ENCODE measurements at places on chromosomes 2 and 18. TPM values are rescaled to one million over a fixed set of nuclear protein-coding genes. Genes with fewer than 3 reads are reported as not detected.
A peak's percentile ranks its signal among the peaks of the same experiment; 100 is the strongest.

Gene MOCOS
- 0.27 TPM for total RNA-seq

Gene CNDP1
- total RNA-seq, result not detected

DNA sequence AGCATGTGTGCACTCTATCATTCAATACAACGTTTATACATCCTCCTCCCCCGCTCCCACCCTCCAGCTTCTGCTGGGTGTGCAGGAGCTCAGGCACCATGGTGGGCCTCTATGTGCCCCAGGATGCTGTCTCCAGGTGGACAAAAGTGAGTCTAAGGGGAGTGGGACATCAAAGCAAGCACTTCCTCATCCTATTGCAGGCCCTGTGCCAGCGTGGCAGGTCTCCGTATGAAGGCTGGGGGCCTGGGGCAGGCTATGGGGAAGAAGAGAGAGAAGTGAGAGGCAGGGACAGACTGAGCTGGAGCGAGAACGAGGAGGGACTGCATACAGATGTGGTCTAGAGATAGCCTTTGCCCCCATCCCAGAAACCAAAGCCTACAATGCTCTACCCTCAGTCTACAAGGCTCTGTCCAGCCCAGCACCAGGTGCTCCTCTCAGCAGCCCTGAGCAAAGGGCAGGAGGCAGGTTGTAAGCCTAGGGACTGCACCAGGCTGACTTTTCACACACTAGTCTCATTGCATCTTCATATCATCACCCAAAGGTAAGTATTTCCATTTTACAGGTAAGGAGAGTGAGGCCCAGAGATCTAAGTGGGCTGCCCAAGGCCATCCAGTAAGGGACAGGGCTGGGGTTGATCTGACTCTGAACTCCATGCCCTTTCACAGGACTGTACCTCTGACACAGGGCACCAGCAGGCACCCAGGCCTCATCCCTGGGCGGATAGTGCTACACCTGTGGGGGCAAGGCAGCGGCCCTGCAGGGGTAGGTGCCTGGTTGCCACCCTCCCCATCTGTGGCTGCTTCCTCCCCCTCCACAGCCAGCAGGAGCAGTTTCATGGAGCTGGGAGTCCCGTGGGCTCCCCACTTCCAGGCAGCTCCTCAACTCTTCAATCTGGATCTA lies 14.0 kb upstream of the ARID5A start:
- DNase-seq, result peak; percentile 21

DNA sequence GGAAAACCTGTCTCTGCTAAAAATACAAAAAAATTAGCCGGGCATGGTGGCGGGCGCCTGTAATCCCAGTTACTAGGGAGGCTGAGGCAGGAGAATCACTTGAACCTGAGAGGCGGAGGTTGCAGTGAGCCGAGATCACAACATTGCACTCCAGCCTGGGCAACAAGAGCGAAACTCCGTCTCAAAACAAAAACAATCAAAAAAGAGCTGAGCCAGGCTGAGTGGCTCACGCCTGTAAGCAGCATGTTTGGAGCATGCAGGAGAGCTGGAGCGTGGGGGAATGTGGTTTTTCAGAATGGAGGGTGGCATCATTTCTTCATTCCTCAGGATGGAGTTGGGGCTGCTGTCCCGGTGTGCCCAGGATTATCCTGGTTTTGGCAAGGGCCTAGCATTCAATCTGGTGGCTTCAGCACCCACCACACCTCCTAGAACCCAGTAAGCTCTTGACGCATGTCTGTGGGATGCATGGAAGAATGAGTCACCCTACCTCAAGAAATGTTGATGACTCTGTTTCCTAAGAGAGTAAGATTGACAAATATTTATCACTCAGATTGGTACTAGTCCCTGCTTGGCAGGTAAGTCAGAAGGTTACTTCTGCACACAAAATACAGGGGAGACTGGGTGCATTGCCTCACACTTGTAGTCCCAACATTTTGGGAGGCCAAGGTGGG lies 90.2 kb upstream of the ODC1 start:
- no peak for DNase-seq

Gene MAP2
- 3.4 TPM for total RNA-seq

GRCh38 chr2:215465256-215465655 lies 29.4 kb upstream of the FN1 start:
- no peak for DNase-seq

DNA sequence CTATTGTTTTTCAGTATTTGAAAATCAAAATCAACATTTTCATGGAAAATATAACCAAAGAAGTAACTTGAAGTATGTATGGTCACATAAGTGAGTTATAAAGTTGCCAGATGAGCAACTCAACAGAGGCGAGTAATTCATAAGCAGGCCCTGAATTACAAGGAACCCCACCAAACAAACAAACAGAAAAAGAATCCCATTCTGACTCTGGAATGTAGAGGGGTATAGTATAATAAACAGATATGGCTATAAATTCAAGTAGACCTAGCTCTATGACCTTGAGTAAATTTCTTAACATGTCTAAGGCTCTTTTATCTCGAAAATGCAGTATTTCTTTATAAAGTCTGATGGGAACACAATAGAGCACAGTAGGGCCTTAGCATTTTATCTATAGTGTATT lies 4.7 kb upstream of the CDH2 start:
- DNase-seq, result no peak

- DNase-seq, result no peak
These were observed 27.0 kb upstream of the SERPINB2 start for GRCh38 chr18:63860531-63860930.

Gene MYO5B
- 1.1 TPM for total RNA-seq

DNA sequence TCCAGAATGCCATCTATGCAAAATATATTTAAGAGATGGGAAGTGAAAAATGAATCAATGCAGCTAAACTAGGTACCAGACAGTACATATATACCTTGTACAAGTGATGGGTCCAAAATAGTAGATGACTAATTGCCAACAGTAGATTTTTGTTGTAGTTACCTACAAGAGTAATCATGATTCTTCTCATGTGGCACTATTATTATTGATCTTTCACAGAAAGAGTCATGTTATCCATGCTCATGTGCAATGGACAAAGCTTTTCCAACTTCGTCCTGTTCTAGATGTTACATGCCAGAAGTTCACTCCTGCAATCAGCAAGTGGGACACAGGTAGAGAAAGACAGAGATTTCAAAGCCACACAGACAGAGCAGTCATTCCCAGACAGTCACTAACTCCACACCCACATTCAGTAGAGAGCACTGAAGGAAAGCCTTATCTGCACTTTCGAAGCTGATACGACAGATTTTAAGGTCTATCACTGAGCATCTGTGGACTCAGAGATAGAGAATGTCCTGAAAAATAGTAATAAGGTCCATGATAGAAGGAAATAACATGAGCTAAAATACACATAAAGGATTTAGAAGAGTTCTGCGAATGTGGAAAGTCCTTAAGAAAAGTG lies 101.6 kb upstream of the ITPRID2 start:
- no peak for DNase-seq
